ENCODE measurements at places on chromosomes 7 and 10. TPM values are rescaled to one million over a fixed set of nuclear protein-coding genes. Genes with fewer than 3 reads are reported as not detected.

DNA sequence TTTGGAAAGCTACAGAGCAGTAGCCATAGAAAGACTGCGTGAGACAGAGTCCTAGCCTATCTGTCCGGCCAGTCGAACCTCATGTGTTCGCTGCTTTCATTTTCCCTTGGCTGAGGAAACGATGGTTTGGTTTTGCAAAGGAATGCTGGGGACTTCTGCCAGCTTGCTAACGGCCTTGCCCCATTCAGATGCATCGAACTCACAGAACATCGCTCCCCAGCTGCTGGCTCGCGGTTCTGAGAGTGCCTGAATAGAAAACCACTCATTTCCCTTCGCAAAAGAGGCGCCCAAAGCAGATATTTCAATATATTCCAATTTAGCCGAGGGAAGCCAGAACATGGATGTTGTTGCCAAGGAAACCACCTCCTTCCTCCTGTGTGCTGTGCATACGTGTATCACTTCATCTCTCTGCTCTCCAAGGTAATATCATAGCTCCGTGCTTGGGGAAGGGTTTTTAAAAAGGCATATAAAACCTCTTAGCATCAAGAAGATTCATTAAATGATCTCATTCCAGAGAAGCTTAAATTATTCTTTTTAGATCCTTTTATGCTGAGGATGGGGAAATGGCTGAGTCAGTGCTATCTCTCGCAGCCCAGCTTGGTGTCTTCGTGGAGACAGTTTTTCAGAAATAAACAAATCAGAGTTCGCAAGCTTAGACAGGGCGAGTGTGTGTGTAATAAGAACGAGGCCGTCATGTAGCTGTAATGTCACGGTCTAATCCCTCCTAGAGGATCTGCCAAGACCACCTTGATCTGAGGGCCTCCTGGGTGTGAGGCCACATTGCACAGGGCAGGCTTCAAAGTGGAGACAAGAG is 215.2 kb downstream of the RPS24 start:
- no peak for DNase-seq

The HDAC9 gene
- total RNA-seq = 84.5 TPM

- no peak for DNase-seq
These were observed 1.1 kb upstream of the DLG5 start for GRCh38 chr10:77927402-77928246.

DNA sequence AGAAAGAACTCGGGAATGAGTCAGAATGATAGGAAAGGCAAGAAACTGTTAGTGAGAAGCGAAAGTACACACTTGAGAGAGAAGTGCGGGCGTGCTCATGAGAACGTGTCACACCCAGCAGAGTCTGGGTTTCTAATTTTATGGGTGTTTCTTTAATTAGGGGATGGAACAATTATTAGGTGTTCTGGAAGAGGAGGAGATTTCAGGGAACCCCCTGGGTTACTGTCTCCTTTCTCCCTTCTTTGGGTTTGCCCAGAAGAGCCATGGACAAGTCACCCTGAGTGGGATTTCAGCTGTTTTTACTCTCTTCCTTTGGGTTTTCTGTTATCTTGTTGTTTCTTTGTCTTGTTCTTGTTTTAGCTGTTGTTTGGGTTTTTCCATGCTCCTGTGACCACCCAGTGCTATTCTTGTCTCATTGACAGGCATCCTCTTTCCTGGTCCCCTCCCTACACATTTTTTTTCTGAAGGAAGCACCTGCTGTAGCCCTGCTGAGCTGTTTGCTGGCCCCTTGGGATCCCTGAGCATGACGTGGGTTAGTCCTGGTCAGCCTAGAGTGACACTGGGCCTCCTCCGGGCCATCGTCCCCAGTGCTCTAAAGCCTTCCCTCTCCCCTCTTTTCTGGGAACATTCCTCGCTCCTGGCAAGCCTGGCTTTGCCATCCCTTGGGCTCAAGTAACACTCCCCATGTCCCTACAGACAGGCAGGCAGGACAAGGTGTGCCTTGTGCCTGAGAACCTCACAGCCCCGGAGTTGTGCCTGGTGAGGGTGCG is 3.5 kb downstream of the SH2D4B start:
- no peak for DNase-seq

DNA sequence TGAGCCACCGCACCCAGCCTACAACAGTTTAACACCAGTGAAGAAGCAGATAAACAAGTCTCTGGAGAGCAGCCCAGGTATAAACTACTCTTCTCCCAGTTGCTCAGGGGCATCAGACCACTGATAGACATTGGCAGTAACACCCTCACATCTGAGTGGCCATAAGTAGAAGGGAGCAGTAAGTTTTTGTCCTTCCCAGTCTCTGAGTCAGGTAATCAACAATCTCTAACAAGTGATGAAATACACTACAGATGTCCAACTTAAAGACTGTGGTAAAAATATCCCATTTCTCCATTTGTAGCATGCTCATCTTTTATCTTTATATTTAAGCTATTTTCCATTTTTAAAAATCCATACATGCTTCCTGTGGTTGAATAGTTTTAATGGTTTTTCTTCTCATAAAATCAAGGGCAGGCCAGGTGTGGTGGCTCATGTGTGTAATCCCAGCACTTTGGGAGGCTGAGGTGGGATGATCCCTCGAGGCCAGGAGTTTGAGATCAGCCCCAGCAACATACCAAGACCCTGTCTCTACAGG is 78.6 kb downstream of the GSAP start:
- DNase-seq = no peak

DNA sequence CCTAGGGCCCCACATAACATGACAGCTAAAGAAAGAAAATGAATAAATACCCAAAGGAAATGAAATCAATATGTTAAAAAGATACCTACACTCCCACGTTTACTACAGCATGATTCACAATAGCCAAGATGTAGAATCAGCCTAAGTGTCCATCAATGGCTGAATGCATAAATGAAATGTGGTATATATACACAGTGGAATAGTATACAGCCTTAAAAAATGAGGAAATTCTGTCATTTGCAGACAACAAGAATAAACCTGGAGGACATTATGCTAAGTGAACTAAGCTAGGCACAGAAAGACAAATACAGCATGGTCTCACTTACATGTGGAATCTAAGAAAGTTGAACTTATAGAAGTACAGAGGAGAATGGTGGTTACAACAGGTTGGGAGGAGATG is 102.9 kb downstream of the ST8SIA6 start:
- no peak for DNase-seq

- no peak for DNase-seq
These were observed 661.9 kb downstream of the SORCS1 start for GRCh38 chr10:106502641-106503040.

DNA sequence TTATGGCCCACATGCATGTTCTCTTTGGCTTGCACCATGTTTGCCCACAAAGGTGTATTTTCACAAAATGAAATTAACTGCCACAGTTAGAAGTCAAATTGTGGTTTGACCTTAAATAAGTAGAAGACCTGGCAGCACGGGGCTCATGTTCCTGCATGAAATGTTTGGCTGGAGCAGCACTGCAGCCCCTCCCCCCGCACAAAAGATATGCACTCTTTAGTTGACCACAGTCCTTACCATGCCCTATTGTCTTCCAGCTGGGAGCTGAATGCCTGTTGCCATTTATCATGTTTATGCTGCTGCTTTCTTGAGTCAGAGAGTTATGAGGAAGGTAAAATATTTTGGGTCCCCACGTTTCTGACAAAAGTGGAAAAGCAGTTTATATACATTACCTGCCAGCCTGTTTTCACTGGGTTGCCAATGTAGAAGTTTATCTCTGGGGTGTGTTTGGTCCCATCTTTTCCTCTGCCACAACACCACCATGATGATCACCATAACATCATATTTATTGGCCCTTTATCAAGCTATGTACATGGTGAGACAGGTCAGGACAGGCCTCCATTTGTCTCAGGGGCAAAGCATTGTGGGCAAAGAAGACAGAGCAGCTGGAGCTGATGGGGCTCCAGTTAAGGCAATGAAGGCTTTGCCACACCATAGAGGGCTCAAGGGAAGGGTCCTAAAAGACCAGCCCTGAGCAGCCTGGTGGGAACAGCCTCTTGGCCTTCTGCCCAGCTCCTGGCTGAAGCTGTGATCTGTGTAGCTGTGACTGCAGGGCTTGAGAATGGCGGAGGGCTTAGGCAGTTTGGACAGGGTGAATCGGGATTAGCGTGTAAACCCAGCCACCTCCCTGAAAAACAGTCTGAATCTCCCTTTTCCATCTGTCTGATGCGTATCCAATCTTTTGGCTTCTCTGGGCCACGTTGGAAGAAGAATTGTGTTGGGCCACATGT is 5.4 kb downstream of the PRF1 start:
- DNase-seq = no peak

The OR2F1 gene
- total RNA-seq = 0.13 TPM

DNA sequence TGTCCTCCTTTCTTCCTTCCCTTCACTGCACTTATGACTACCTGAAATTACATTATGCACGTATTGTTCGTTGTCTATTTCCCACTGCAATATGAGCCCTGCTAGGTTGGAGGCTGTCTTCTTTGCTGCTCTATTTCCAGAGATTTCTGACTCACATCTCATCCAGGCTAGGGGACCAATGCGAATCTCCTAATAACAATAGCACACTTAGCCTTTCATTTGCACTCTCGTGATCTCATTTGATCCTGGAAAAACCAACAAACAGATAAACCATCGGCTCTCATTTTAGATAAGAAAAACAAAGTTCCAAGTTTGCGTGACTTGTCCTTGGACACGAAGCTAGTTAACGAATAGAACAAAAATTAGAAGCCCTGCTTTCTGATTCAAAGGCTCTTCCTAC is 1.4 kb downstream of the ZNF438 start:
- DNase-seq = no peak

GRCh38 chr7:71784180-71784579 is 628.0 kb downstream of the CALN1 start:
- no peak for DNase-seq

The NEBL gene
- 6.9 TPM for total RNA-seq

GRCh38 chr7:21352540-21353387 is 75.1 kb upstream of the SP4 start:
- no peak for DNase-seq

GRCh38 chr7:70694971-70695794 is 436.8 kb upstream of the GALNT17 start:
- DNase-seq = no peak

DNA sequence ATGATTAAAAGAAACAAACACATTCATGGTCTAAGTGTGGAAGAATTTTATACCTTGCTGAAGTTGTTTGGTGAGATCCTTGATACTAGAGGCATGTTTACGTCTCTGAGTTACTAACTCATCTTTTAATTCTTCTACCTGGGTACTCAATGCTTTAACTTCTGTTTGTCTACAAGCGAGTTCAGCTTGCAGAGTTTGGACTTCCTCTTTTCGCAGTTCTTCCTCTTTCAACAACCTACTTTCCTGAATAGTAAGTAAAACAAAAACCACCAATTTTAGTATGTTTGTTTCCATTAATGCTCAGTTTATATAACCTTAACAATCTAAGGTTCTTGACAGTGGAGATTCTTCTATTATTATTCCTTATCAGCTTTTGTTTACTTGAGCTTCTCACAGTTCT is 42.9 kb downstream of the CCDC186 start:
- DNase-seq = no peak

GRCh38 chr10:122164023-122164601 is 107.0 kb upstream of the BTBD16 start:
- no peak for DNase-seq

DNA sequence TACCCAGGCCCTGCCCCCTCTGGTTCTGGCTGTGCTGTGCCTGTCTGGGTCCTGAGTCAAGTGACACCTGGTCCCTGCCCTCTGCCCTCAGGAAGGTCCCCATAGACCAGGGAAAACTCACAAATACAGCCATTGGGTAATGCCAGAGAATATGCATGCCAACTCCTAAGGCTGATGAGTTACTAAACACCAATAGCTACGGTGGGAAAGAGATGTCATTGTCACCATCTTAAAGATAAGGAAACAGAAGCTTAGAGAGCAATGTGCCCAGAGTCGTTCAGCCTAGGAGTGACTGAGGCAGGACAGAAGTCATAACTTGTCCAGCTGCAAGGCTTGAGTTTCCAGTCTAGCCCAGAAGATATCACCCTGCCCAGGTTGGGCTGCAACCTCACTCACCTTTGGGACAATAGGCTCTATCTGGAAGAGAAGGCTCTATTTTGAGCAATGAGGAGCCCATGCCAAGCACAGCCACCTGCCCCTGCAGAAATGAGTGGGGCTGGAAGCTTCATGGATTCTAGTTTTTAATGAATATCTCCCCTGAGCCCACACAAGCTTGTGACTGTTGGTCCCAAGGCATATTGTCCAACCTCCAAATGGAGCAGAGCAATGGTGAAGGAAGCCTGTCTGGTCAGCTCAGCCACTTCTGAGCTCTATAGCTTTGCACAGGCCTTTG is 42.6 kb downstream of the ZNF273 start:
- DNase-seq = no peak

DNA sequence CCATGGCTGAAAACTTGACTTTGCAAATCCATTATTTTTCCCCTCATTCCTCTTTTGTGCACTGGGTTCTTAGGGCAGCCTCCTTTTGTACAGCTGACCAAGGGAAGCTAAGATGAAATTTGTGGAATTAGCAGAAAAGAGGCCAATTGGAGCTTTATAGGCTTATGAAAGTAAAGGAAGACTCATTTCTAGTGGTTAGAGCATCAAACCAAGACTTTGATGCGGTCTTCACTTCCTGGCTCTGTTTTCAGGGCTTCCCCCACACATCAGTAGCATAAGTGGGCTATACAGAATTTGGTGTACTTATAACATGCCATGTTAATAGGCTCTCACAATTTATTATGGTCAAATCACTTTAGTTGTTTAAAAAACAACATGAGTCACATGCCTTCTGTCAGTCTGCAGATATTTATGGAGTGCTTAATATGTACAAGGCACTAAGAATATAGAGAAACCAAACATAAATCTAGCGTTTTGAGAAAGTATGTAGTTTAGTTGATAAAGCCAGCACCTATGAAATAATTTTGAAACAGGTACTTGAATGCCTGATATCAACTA is 5.7 kb downstream of the AUTS2 start:
- DNase-seq = no peak

GRCh38 chr7:136618818-136619217 is 249.6 kb upstream of the CHRM2 start:
- no peak for DNase-seq

DNA sequence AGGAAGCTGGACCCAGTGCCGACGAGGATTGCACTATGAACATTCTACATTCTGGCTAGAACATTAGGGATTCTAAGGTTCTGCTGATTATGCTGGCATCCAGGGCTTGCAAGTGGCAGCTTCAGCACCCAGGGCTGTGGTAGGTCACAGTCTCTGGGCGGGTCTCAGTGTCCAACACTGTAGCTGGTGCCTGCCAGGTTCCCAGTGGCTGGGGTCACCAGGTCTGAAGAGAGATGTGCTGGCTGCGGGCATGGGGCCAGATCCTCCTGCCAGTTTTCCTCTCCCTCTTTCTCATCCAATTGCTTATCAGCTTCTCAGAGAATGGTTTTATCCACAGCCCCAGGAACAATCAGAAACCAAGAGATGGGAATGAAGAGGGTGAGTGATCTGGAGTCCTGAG is at the start of gene PTTG1IP2:
TSS of gene PTTG1IP2 (plus strand) at position 86 of the 400 bp plus-strand sequence. CDS start at position 234, 148 bp downstream.
- no peak for DNase-seq

The CPN1 gene
- total RNA-seq = 0.07 TPM

DNA sequence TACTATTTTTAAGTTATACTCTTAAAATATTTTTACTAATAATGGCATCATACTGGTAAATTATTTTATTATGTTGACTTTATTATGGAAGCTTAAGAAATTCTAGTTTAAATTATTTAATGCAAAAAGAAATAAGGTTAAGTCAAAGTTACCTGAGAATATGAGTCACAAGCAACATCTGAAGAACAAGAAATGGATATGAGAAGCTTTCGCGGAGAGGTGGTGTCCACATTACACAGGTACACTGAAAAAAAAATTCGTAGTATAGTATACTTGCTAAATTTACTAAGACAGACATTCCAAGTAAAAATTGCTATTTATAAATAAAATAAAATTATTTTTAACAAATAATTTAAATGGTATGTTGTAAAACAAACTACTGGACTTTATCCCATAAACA is 143.8 kb downstream of the AVL9 start:
- no peak for DNase-seq
